Astrocyte (in vitro differentiated cells and primary cell): ENCODE measurements at places on chromosomes 7 and 10. TPM values are rescaled to one million over a fixed set of nuclear protein-coding genes. Genes with fewer than 3 reads are reported as not detected.

DNA sequence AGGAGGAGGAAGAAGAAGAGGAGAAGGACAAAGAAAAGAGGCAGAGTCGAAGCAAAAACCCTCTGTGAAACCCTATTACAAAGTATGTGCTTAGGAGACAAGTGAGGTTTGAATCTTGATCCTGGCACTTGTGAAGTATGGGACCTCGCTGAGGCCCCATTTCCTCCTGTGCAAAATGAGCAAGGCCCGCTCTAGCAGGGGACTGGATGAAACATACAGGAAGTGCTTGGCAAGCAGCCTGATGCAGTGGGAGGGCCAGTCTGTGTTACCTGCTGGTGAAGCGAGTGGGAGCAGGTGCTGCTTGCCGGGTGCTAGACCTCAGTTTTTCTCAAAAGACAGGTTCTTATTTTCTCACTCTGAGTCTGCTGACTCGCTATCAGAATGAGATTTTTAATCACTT, 150.4 kb downstream of the JCAD start:
- no peak overlapping the region for H3K4me3 ChIP-seq
- H3K27me3 ChIP-seq, result peaks cover 10% of the 10 kb centered on the region
- no peak for DNase-seq
- no peaks in the 10 kb centered on the region for H3K4me1 ChIP-seq

CNPY1 gene
- not detected in 2 replicates for total RNA-seq

- H3K4me3 ChIP-seq, result no peak overlapping the region
- no peaks in the 10 kb centered on the region for H3K4me1 ChIP-seq
- no peak overlapping the region for H3K27ac ChIP-seq
- no peaks in the 10 kb centered on the region for H3K27me3 ChIP-seq
- no peak for DNase-seq
Observed at GRCh38 chr7:2148814-2149213, 83.9 kb downstream of the MAD1L1 start.

- peaks cover 2% of the 10 kb centered on the region for H3K4me1 ChIP-seq
- H3K27ac ChIP-seq, result no peak overlapping the region
- no peaks in the 10 kb centered on the region for H3K27me3 ChIP-seq
- no peak for DNase-seq
- no peaks in the 10 kb centered on the region for H3K36me3 ChIP-seq
Observed at GRCh38 chr10:7334642-7334964, 76.2 kb downstream of the SFMBT2 start.

DNA sequence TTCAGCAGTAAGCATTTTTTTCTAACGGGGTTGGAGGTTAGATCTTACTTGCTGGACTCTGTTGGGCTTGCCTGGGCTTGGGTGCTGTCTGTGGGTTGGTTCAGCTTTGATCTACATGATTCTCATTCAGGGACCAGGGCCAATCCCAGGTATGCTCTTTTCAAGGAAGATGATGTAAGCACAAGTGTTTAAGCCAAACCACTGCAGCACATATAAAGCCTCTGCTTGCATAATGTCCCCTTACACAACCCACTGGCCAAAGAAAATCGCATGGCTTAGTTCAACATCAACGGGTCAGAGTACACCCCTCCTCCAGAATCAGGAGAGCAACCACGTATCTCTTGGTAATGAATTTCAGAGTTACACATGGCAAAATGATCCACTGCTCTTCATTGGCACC, 83.9 kb downstream of the DNAJB9 start:
- H3K36me3 ChIP-seq, result no peaks in the 10 kb centered on the region
- no peaks in the 10 kb centered on the region for H3K4me1 ChIP-seq
- H3K4me3 ChIP-seq, result no peak overlapping the region
- H3K27ac ChIP-seq, result no peak overlapping the region

DNA sequence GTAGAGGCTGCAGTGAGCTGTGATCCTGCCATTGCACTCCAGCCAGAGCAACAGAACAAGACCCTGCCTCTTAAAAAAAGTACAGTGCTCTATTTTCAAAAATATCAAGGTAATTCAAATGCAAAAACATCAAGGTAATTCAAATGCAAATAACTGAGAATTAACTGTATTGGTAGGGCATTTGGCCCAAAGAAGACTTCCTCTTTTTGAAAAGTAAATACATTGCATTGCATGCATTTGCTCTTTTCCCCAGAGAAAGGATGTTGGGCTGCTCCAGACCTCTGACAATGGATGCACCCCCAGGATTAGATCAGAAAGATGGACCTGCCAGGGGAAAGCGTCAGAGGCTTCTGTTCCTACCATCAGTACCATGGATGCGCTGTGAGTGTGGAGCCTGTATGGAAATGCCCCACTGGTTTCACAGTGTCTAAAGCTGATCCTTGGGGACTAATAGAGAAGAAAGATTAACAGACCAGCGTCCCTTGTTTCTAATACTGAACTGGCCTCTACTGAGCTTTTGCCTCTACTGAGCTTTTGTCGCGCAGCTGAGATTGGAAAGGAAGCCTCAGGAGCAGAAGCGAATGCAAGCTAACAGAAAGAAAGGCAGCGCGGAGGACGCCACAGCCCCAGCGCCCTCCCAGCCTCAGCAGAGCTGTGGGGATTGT, 93.5 kb upstream of the LYZL2 start:
- H3K27me3 ChIP-seq, result peaks cover 2% of the 10 kb centered on the region
- no peak overlapping the region for H3K27ac ChIP-seq
- no peak overlapping the region for H3K4me3 ChIP-seq
- peaks cover 3% of the 10 kb centered on the region for H3K4me1 ChIP-seq

DNA sequence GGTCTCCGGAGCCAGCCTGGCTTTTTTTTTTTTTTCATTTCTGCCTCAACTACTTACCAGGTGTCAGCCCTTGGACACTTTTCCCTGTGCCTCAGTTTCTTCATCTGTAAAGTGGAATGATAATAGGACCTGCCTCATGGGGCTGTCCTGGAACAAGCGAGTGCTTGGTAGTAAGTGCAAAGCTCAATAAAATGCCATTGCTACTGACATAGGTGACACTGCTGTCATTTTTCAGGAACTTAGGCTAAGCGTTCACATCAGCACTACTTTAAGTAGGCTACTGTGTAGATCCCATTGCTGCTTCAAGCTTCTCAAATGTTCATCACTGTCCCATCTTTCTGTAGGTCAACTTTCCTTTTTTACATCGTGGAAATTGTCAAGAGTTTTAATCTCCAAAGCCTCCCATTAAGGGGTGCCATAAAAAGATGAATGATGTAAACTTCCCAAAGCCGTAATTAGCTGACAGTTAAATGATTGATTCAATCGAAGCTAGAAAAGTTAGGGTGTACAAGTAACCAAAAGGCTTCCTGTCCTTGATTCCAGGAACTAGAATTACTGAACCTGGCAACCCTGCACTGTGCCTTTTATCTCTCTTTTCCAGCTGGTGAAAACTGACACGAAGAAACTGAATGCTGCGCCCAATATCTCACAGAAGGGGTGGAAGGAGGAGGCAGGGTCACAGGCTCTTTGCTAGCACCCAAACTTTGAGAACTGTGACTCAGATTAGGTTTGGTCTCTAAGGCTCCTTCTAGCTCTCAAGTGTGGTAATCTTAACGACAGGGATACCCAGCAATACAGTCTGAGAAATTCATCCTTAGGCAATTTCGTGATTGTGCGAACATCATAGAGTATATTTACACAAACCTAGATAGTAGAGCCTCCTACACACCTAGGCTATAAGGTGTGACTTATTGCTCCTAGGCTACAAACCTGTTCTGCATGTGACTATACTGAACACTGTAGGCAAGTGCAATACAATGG, 861 bp upstream of the USP6NL start:
- peaks cover 5% of the 10 kb centered on the region for H3K4me1 ChIP-seq
- no peak overlapping the region for H3K27ac ChIP-seq
- H3K4me3 ChIP-seq, result peak overlapping the region; percentile 94
- no peak for DNase-seq

DNA sequence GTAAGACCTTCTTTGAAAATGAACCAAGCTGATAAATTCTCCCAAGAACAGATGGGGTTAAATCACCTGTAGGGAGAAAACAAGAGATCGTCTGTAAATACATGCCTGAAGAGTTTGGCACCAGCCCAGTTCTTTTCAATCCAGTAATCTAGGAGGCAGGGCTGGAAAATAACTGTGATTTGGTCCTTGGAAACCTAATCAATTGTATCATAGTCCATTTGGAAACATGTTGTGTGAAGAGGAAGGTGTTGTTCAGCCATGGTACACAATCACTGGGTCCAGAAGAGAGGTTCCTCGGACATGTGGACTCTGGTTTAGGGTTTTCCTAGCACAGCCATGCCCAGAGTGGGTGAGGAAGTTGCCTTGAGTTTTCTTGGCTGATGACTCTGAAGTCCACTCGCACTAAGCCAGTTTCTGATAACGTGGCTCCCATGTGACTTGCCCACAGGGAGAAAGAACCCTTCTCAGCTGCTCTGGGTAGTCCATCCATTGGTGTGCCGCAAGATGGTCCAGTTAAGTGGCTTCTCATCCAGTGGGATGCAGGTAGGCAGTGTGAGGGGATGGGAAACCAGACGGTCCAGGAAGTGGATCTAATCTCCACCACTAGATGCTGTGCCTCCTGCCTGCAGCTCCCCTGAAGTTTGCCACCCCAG, 5.1 kb downstream of the BLNK start:
- no peak for DNase-seq
- no peaks in the 10 kb centered on the region for H3K27me3 ChIP-seq
- no peak overlapping the region for H3K27ac ChIP-seq
- H3K36me3 ChIP-seq, result no peaks in the 10 kb centered on the region
- no peak overlapping the region for H3K4me3 ChIP-seq

- peaks cover 69% of the 10 kb centered on the region for H3K36me3 ChIP-seq
- peak overlapping the region; percentile 1 for H3K27ac ChIP-seq
- H3K27me3 ChIP-seq, result no peaks in the 10 kb centered on the region
- no peak for DNase-seq
- H3K4me3 ChIP-seq, result no peak overlapping the region
Observed at GRCh38 chr7:134845461-134845860, 66.0 kb downstream of the CALD1 start.

- no peaks in the 10 kb centered on the region for H3K36me3 ChIP-seq
- no peak overlapping the region for H3K27ac ChIP-seq
- DNase-seq, result no peak
- H3K4me1 ChIP-seq, result peaks cover 9% of the 10 kb centered on the region
Observed at GRCh38 chr10:102581401-102581800, 62.9 kb upstream of the TRIM8 start.

GRCh38 chr10:125016123-125016522, 74.2 kb downstream of the ZRANB1 start:
- no peaks in the 10 kb centered on the region for H3K27me3 ChIP-seq
- H3K4me3 ChIP-seq, result no peak overlapping the region
- no peaks in the 10 kb centered on the region for H3K36me3 ChIP-seq

GRCh38 chr7:47488969-47489342, 93.0 kb downstream of the TNS3 start:
- no peaks in the 10 kb centered on the region for H3K36me3 ChIP-seq
- no peaks in the 10 kb centered on the region for H3K27me3 ChIP-seq
- H3K4me1 ChIP-seq, result peaks cover 26% of the 10 kb centered on the region
- no peak overlapping the region for H3K4me3 ChIP-seq

PLXNA4 gene
- total RNA-seq, result 3.3 and 4.3 TPM in 2 replicates

- H3K4me1 ChIP-seq, result no peaks in the 10 kb centered on the region
- H3K27me3 ChIP-seq, result no peaks in the 10 kb centered on the region
- H3K27ac ChIP-seq, result no peak overlapping the region
- no peak for DNase-seq
- H3K36me3 ChIP-seq, result no peaks in the 10 kb centered on the region
- no peak overlapping the region for H3K4me3 ChIP-seq
Observed at GRCh38 chr10:4654496-4654895, 171.5 kb upstream of the AKR1E2 start.

- no peaks in the 10 kb centered on the region for H3K27me3 ChIP-seq
- DNase-seq, result no peak
- H3K27ac ChIP-seq, result no peak overlapping the region
- H3K4me3 ChIP-seq, result no peak overlapping the region
- H3K4me1 ChIP-seq, result no peaks in the 10 kb centered on the region
- H3K36me3 ChIP-seq, result no peaks in the 10 kb centered on the region
Observed at GRCh38 chr10:131621784-131622624, 278.8 kb upstream of the PPP2R2D start.

DNA sequence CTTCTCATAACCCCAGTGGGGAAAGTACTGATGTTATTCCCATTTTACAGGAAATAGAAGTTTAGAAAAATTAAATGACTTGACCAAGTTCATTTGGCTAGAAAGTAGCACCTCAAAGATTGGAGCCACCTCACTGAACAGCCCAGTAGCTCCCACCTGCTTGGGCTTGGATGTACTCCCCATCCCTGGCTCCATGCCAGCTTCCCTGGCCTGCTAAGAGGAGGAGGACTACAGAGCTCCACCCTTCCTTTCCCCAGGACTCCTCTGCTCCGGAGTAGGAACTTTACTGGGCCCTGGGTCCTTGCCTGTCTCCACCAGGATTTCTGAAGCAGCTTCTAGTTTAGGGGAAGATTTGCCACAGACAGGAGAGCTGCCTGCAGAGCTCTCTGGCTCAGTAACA, 3.1 kb downstream of the HPS6 start:
- peaks cover 9% of the 10 kb centered on the region for H3K4me1 ChIP-seq
- peaks cover 4% of the 10 kb centered on the region for H3K36me3 ChIP-seq
- H3K27ac ChIP-seq, result no peak overlapping the region
- no peak overlapping the region for H3K4me3 ChIP-seq
- DNase-seq, result no peak
- H3K27me3 ChIP-seq, result no peaks in the 10 kb centered on the region

GRCh38 chr10:48535416-48536155, 69.3 kb downstream of the ARHGAP22 start:
- H3K27ac ChIP-seq, result no peak overlapping the region
- H3K4me1 ChIP-seq, result no peaks in the 10 kb centered on the region
- no peaks in the 10 kb centered on the region for H3K27me3 ChIP-seq

- H3K36me3 ChIP-seq, result no peaks in the 10 kb centered on the region
- H3K4me3 ChIP-seq, result peak overlapping the region; percentile 59
- H3K27me3 ChIP-seq, result no peaks in the 10 kb centered on the region
Observed at GRCh38 chr7:131111081-131111576, 216.5 kb upstream of the MKLN1 start.
